ENCODE measurements at places on chromosomes 1 and 21.

DNA sequence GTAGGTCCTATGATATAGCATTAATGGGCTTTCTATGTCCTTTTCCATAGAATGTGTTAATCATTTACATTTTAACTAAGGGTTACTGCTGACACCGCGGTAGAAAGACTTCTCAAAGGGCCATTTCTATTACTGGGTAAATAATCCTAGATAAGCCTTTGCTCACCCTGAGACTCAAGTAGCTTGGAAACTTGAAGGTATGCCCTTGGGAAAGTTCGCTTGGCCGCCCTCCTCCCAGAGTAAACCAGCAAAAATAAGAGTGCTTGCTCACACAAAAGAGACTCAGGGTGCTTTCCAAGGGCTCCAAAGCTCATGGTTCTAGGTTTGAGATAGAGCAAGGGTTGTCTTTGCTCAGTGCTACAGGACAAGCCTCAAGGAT, 85.8 kb upstream of the TMPRSS2 start:
- no peak for DNase-seq

GRCh38 chr1:201358596-201358995, 18.9 kb downstream of the TNNT2 start:
- no peak for DNase-seq

DNA sequence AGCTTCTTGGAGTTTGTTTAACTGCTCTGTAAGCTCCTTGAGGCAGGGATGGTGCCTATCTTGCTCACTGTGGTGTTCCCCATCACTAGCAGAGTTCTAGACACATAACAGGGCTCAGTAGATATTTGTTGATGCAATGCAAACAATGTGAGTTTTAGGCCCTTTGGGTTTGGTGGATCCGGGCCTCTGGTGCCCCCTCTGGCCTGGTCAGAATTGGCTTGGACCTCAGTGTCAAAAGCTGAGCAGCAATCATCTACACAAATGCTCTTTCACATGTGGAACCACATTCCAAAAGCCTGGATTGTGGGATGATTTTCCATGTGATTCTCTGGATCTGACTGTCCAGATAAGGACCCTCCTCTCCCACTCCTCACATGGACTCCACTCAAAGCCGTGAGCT, 53.4 kb upstream of the BCAR3 start:
- no peak for DNase-seq

DNA sequence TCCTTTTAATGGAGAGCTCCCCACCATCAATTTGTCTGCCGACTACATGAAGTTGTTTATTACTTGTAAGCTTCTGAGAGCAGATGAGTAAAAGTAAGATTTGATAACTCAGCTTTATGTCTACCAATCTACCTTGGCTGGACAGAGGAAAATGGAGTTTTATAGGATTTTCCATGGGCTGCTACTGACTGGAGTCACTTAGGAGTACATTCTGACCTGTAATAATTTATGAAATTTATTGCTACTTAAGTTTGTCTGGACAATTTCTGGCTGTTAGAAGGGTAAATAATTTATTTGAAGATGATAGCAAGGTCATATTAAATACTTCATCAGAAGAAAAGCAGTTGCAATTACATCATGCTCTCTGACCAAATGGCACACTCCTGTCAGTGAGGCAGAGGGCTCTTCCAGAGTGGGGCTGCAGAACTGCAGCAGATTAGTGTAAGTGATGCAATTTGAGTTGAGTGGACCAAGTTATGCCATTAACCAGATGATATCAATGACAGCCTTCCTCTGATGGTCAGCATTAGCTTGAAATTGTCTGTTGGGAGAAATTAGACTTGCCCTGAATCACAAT, 736.7 kb upstream of the PTBP2 start:
- no peak for DNase-seq

GRCh38 chr1:215132156-215132555, 49.6 kb downstream of the KCNK2 start:
- no peak for DNase-seq

DNA sequence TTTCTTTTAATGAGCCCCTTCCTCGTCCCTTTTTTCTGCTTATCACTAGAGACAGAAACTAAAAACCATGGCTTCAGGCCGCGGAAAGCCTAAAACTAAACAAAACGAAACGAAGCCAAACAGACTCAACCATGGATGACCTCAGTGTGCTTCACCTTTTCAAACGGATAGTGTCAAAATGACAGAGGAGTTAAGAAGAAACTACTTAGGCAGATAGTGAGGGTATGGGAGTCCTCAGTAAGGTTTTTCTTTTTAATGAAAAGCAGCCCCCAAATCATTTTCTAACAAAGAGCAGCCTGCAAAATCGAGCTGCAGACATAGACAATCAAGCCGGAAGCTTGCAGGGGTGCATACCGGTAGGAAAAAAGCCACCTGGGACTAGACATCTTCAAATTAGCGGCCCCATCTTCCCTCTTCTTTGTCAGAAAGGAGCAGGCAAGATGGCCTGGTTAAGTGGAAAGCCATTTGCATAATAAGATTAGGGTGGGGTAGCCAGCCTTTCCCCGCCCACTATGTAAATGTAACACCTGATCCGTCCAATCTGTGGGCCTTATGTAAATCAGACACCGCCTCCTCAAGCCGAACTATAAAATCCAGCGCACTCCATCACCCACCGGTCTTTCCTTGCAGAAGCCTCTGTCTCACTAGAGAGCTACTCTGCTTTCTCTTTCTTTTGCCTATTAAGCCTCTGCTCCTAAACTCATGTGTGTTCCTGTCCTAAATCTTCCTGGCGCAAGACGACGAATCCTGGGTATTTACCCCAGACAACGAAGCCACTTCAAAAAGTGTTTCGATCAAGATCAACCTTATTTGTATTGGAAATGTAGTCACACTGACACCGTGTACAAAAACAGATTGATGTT, 6.2 kb upstream of the ERO1B start:
- DNase-seq: no peak

DNA sequence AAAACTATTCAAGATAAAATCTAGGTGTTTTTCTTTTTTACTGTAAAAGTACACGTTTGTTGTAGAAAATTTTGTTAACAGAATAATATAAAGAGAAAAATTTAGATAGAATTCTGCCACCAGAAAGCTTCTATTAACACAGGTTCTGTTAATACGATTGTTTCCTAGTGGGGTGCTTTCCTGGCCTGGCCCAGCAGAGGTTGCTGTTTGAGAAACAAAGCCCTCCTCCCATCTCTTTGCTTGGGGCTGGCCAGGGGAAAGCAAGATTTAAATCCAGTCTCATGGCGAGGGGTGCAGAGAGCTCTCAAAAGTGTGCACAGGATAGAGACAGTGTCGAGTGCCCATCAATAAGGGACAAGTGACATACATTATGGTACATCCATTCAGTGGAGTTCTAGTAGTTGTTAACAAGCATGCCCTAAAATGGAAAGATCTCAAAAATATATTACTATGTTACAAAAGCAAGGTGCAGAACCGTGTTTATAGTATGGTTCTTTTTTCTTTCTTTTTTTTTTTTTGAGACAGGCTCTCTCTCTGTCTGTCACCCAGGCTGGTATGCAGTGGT, 14.6 kb upstream of the ACBD3 start:
- DNase-seq: no peak

GRCh38 chr1:206693592-206693991, 8.9 kb downstream of the MAPKAPK2 start:
- DNase-seq: no peak

DNA sequence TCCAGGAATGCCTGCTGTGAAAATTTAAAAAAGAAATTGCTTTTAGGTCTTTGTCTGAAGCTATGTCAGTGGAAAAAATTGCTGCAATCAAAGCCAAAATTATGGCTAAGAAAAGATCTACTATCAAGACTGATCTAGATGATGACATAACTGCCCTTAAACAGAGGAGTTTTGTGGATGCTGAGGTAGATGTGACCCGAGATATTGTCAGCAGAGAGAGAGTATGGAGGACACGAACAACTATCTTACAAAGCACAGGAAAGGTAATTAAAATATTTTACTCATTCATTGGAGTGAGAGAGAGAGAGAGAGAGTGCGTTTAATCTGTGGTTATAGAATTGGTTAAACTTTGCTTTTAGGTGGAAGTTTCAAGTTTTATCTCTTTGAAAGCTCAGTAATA, 20.0 kb downstream of the CDC73 start:
- no peak for DNase-seq

DNA sequence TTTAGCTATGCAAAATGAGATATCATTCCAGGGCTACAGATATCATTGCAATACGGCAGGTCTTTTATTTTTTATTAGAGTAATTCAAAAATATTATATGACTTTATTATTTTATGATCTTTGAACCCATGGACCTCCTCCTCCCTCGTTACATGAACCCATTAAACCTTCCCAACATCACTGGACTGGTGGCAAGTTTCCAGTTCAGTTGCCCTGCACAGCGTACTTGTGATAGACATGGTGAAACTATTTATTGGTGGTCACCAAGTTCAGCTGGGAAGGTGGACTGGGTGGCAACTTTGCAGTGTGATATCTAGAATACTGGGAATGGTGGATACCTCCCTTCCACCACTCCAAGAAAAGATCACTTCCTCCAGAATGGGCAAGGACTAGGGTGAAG, 52.5 kb downstream of the SLC30A10 start:
- DNase-seq: no peak

All from activated CD8-positive, alpha-beta memory T cell treated with anti-CD3 and anti-CD28 coated beads for 24 hours (primary cell).